Central memory CD4-positive, alpha-beta T cell (primary cell): ENCODE measurements at places on chromosomes 2 and 18.

DNA sequence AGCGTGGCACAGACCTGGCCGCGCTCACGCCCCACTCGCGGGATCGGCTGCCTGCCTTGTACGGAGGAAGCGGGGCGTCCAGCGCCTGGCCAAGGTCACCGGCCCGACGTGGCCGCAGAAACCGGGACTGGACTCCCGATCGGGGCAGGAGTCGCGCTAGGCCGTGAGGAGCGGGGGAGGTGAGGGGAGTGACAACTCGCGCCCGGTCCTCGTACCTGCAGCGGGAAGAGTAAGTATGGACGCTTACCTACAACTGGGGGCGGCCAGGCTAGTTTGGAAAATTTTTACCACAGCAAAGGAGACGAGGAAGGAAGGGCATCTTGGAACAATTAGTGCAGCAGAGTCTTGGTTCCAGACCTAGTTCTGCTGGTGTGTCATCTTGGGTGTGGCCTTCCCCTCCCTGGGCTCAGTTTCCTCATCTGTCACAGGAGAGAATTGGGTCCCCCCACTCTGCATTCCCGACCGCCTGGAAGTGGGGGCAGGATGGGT is 693 bp downstream of the UBE2F start:
- DNase-seq = peak; percentile 17

- no peak for DNase-seq
Measured at GRCh38 chr2:230910546-230911177, 14.4 kb downstream of the GPR55 start.

- DNase-seq = no peak
Measured at GRCh38 chr18:51580580-51580979, 383.1 kb upstream of the MEX3C start.

DNA sequence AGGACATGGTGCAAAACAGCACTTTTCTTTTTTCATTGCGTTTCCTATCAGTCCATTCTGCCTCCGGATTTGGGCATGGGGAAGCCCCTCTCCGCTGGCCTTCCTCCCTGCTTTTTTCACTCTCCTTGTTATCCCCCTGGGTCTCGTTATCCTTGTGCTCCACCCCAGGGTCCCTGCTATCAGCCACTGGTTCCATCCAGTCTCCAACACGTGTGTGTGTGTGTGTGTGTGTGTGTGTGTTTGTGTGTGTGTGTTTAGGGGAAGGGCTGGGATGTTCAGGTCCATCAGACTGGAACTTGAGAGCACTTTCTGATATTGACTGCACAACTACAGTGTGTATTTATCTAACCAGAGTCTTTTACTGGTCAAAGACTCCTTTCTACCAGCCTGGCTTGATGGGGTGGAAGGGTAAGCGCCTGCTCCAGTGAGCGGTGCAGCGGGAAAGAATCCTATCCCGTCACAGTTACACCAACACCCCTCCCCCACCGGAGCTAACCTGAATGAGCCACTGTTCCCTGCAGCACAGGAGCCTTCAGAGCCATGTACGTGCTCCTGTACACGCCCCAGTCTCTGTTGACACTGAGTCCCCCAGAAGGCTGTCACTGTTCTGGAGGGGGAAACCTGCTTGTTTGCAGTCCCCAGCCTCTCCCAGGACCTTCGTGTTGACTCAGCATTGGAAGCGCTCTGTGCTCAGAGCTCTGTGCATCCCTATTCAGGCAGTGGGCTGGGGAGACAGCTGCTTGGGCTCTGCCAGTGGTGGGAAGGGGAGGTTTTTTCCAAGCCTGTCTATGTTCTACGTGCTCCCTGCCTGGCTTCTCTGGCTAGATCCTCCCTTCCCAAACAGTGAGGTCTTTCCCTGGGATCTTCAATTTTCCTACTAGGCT is 4.6 kb downstream of the INHA start:
- DNase-seq = no peak

DNA sequence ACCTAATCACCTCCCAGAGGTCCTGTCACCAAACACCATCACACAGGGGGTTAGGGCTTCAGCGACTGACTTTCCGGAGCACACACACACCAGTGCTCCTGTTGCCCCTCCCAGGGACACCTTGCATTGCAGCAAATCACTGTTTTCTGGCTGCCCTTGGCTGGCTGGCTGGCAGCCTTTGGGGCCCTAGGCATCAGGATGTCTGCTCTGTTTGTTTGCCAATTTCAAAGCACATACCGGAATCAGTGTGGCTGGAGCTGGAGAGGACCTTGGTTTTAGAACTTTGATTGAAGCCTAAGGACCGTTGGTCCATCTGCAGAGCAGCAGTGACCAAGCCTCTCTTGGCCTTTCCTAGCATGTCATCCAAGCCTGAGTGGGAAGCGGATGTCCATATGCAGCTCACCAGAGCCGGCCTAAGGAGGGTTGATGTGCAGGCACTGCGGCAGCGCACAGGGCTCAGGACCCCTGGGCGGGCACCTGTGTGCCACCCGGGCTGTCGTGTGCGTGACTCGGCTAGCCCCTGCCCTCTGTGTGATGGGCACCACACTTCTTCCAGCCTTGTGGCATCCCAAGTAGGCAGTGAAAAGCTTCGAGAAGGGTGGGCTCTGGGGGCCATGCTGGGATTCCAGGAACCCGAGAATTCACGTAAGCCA is 62.1 kb downstream of the GBX2 start:
- DNase-seq = no peak

GRCh38 chr2:204279819-204280218 is 265.5 kb upstream of the PARD3B start:
- DNase-seq = no peak

- DNase-seq = no peak
Measured at GRCh38 chr2:228559774-228560415, 378.4 kb upstream of the SPHKAP start.

DNA sequence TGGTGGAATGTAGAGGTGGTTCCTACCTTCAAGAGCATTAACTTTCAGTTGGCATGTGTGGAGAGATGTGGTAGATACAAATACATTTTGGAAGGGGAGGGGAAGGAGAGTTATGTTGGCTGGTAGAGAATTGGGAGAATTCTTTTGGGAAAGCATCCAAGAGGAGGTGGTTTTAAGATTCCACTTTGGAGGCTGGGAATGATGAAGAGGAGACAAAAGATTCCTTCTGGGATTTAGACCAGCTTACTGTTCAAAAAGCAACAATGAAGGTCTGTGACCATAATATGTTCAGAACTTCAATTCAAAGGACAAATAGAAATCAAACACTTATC is 120.8 kb upstream of the FOSL2 start:
- no peak for DNase-seq

- DNase-seq = no peak
Measured at GRCh38 chr18:40356168-40356567, 1598.9 kb upstream of the PIK3C3 start.

DNA sequence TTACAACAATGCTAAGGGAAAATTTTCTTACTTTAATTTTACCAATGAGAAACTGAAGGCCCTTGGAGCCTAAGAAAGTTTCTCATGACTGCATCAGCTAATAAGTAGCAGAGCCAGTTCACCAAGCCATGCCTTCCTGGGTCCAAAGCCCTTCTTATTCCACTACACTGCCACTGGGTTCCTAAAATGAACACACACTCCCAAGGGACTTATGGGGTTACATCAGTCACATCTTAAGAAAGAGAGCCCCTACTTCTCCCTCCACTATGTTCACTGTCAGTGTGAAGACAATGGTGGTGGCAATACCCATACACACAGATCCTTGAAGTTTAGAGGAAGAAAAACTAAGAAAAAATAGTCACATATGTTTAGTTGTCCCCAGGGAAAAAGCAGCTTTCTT is 20.6 kb downstream of the MBD2 start:
- DNase-seq = no peak

DNA sequence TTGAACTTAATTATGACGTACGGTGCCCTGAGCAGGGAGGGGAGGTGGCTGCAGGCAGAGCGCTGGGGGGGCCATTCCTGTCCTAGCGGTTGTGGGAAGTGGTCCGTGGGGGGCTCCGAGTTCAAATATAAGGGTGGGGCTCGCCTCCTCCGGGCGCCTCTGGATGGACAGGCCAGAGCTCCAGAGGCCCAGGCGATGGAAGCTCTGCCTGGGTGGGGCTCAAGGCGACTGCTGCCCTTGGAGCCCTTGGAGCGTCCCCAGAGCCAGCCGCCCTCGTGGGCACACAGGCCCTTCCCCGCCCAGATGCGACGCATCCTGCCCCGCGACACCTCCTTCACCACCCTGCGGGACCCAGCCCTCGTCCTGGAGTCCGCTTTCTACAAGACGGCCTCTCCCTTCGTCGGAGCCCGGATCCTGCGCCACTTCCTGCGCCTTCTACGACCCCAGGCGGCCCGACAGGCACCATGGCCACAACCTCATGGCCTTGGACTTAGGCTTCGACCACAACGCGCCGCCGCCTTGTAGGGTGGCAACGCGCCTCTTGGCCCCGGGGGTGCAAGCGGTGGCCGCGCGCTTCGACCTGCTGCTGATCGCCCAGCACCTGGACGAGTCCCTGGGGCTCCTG is 10.5 kb downstream of the AQP12B start:
- no peak for DNase-seq

DNA sequence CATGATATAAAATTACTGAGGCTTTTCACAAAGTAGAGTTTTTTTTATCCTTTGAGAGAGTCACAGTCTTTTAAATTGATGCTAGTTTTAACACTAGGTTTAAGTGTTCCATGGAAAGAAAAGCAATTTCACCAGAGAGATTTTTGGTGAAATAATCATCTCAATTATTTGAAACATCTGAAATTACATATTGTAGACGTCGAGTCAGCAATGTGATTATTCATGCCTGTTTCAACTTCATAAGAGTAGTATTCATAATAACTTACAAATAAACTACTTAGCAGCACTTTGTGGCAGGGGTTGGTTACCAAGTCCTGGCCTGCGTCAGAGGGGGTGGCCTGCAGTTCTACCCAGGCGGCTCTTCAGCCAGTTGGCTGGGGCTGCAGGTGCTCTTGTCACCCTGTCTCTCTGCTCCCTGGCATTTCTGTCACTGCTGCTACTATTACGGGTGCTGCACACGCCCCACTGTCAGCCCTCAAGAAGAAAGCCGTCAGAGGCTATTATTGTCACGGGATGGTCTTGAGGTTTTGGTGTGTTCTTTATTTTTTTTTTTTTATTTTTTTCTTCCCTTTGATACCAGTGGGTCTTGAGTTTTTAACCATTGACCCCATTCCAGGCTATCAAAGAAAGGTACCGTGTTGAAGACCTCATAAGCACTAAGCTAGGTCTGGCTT is 50.4 kb downstream of the MALT1 start:
- DNase-seq = no peak

DNA sequence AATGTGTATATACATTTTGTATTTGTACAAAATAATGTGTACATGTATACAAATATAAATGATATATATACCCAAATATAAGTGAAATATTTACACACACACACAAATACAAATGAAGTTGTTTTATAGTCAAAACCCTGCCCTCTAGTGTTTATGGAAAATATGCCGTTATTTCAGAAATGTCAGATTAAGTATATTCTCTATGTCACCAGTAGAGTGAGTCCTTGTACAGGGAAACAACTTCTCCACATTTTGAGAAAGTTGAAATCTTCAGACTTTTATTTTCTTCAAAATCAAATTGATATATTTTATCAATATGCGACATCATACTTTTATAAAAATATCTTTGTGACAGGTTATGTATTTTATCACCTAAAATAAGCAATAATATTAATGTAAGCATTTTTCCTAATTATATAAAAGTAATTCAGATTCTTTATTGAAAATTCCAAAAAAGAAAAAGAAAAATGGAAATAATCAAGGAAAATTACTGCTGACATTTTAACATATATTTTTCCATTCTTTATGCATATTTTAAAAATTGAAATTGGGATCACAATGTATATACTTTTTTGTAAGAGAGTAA is 22.4 kb downstream of the ARL6IP6 start:
- peak; percentile 51 for DNase-seq

DNA sequence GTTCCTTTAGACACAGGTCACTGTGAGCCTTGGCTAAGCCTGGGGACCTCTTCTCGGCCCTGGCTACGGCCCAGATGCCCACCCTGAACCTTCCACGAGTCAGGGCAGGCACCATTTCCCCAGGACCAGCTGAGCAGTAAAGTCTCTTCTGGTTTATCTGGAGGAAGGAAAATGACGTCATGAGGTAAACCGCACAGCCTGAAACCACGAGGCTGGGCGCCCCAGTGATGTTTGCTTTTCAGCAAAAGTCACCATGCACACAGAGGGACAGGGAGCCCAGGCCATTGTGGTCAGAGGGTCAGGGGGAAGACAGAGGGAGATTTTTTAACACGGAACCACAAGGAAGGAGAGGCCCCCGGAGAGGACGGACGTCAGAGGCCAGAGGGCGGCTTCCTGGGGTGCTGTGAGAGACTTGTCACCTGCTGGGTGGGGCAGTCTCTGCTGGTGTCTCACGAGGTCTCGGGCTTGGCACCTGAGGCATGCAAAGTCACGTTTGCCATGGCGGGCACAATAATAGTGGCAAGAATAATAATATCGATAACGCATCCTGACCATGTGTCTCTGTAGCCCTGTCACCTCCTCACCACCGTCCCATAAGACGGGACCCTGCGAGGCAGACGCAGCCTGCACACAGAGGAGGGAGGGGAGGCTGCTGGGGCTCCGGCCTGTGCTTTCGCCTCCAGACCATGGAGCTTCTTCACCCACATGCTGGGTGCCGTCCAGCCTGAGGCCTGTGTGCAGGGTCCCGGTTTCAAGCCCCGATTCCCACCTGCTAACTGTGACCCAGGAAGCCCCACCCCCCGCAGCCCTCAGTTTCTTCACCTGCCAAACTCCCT is 33.2 kb upstream of the FOSL2 start:
- peak; percentile 91 for DNase-seq

DNA sequence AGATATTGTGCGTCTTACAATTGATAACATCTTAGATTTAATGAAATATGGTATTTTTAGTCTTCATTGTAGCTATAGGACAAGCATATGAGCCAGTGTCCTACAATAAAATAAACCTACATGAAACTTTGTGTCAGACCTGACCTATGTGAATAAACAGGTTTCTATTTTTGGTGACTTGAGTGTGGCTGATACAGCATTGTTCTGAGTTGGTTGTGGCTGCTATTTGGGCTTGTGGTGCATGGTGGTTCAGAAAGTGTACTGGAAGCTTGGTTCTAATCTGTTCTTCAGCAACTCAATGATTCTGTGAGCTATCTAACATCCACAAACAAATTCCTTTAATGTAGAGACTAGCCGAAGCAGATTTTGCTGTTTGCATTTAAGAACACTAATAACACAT is 64.9 kb upstream of the MAP2 start:
- no peak for DNase-seq

- no peak for DNase-seq
Measured at GRCh38 chr2:202610380-202610779, 24.4 kb upstream of the FAM117B start.

- no peak for DNase-seq
Measured at GRCh38 chr2:200625958-200626363, 40.1 kb downstream of the AOX1 start.

DNA sequence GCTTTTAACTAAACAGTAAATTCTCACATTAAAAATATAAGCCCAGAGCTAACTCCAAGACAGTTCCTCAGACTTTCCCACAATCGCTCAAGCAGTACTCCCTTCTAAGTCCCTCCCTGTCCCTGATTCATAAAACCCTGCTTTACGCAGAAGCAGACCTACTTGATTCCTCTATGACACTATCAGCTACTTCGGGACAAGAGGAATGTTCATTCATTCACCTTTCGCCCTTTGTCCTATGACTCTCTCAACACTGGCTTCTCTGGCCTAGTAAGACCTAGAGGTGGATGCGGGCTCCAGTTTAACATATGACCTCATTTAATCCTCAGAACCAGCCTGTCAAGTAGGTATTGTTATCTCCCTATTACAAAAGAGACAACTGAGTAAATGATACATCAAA is 10.2 kb downstream of the LPIN2 start:
- no peak for DNase-seq
